ENCODE measurements at places on chromosomes 1 and 21.
A peak's percentile ranks its signal among the peaks of the same experiment; 100 is the strongest.

- DNase-seq: no peak
Measured at GRCh38 chr1:29577512-29577911, 341.2 kb downstream of the PTPRU start.

DNA sequence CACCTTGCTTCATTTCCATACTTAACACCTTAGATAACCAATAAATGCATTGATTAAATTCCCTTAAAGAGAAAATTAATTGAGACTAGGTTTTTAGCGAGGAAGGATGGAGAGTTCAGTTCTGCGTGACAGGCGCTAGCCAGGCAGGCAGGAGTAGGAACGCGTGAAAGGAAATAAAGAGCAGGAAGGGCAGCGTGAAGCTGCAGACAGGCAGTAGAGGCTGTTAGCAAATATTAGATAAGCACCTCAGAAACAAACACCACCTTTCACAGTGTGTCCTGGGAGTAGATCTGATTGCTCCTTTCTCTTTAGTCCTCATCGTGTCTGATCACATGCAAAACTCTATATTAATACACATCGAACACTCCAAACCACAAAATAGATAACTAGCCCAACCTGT lies 282.7 kb upstream of the ADGRL2 start:
- DNase-seq: no peak

DNA sequence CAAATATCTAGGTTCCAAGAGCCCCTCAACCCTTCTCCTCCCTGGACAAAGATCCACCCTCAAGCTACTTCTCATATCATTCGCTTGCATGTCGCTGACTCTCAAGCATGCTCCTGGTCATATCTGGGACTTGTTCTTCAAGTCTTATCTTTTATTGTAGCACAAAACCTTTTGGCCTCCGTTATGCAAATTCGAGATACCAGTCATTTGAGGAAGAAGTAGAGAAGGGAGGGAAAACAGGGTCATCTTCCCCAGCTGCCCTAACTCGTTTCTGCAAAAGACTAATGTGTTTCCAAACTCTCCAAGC lies 63.8 kb upstream of the ETS2 start:
- no peak for DNase-seq

DNA sequence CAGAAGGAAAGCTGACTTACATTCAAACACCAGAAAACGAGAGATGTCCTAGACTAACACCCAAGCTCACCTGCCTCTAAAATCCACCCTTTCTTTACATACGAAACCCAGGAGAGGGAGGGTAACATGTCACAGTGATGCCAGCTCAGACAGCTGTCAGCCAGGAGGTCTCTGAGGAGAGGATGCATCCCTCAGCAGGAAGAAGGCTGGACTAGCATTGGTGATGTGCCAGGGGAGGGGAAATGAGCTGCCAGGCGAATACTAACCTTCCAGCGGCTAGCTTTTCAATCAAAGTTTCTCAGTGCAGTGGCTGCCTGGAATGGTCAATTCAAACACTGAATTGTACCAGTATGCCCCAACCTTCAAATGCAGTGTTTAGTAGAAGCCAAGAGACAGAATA lies 3.6 kb upstream of the UBE2G2 start:
- DNase-seq: no peak

GRCh38 chr21:38170283-38170682 lies 86.5 kb upstream of the KCNJ15 start:
- no peak for DNase-seq

DNA sequence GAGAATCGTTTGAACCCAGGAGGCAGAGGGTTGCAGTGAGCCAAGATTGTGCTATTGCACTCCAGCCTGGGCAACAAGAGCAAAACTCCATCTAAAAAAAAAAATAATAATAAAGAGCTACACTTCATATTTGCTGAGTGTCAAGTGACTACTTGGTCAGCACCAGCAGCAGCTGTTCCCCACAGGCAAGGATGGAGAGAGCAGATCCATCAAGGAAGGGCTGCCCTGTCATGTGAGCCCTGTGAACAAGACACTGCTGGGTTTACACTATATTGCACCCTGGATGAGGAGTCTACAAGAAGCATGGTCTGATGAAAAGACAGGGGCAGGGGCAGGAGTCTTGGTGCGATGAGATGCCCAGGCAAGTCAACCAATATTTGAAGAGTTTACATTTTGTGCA lies 3.6 kb downstream of the CTNNBIP1 start:
- no peak for DNase-seq

- DNase-seq: no peak
Measured at GRCh38 chr1:76023669-76024435, 50.7 kb upstream of the ST6GALNAC3 start.

DNA sequence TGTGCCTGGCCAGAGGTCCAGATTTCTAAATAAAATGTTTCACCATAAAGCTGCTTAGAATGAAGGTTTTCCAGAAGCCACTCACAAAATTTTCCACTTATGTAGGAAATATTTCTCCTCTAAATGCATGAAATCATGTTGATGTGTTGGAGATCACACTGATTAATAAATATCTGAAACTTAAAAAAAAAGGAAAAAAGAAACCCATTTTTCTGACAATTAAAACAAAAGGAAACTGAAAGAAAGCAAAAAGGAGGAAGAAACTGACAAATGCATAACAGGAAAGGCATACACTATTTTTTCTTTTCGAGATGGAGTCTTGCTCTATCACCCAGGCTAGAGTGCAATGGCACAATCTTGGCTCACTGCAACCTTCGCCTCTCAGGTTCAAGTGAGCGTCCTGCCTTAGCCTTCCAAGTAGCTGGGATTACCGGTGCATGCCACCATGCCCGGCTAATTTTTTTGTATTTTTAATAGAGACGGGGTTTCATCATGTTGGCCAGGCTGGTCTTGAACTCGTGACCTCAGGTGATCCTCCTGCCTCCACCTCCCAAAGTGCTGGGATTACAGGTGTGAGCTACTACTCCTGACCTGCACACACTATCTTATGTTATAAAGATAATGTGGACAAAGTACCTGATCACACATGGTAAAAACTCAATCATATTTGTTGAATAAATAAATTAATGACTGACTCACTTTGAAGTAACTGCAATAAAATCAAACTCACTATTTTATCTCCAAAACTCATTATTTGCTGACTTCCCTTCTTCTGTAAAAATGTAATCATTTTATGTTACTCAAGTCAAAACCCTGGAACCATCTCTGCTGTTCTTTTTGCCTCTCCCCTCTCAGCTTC lies 149.8 kb upstream of the NR5A2 start:
- DNase-seq: no peak

DNA sequence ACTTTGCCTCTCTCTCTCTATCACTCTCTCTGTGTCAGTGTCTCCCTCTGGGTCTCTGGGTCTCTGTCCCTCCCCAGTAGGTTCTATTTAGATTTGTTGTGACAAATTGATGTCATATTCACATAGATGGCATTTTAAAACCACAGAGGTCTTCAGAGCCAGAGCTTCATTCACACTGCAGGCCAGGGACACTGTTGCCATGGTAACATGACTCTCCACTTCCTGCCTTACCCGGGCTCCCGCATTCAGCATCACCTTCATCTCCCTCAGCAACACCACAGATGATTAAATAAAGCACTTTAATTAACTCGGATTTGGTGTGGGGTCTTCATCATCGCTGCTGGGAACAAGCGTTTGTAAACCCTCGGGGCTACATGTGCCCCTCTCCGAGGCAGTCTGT lies 132.6 kb downstream of the ETS2 start:
- DNase-seq: no peak

DNA sequence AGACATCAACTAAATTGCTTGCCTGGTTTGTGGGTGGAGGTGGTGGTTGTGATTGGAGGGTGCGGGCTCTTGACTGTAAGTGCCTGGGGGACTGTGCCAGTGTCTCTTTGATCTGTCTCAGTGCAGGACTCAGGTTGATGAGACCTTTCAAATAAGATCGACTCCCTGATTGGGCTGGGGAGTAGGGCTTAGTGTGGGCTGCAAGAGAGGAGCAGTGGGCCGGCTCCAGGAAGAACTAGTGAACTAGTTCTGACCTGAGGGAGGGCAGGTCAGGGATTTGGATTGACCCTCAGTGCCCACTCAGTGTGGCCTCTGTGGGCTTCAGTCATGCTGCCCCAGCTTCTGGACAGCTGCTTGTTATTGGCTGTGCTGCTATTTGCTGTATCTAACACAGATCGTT lies 130.6 kb upstream of the CACNA1E start:
- DNase-seq: no peak

- peak; percentile 92 for DNase-seq
Measured at GRCh38 chr1:31944205-31945089, 6.3 kb upstream of the PTP4A2 start.

DNA sequence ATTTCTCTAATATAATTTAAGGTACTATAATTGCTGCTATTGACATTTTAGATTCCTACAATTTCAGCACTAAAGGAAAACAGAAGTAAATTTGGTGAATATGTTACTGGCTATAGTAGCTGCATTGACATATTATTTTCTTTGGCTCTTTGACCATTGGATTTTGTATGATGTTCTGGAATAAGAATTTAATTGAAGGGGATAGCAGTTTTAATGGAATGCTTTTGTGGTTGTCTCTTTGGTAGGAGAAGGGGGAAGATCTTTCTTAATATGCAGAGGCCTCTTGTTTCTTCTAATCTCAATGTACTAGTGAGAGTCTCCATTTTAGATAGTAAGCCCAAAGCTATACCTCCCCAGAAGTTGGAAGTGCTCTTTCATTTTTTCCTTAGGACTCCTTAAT lies 6.9 kb downstream of the DTL start:
- DNase-seq: no peak

GRCh38 chr1:56200896-56201295 lies 378.5 kb downstream of the PLPP3 start:
- no peak for DNase-seq

DNA sequence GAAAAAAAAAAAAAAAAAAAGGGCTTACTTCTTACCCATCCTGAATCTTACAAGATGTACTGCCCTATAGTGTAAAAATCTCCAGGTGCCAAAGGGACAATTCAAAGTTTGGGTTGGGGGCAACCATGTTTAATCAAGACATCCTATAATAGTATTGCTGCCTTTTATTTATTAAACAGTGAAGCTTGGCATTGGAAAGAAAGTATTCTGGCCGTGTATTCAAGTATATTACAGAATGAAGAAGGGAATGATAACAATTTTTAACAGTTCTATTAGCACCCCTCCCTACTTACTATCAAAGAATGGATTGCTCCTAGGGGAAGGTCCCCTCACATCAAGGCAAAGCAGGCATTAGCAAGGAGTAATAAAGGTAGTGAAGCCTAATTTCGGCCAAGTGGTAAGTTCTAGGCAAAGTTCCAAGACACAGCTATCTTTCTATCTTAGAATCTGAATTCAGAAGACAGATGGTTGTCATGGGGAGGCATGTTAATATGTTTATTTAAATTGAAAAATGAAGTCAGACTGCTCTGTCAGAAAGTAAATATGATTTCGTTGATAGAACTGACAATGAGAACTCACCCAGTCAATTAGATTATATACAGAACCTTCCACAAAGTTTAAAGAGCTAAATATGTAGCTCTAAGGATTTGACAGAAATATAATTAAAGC lies 24.6 kb downstream of the ST7L start:
- DNase-seq: no peak

GRCh38 chr1:20112279-20113000 lies 6.9 kb downstream of the PLA2G2D start:
- DNase-seq: no peak

- no peak for DNase-seq
Measured at GRCh38 chr1:204713541-204713940, 28.0 kb upstream of the LRRN2 start.

GRCh38 chr1:224338150-224338838 lies 8.3 kb upstream of the NVL start:
- DNase-seq: no peak

- DNase-seq: no peak
Measured at GRCh38 chr1:36133484-36133883, 8.5 kb upstream of the COL8A2 start.

DNA sequence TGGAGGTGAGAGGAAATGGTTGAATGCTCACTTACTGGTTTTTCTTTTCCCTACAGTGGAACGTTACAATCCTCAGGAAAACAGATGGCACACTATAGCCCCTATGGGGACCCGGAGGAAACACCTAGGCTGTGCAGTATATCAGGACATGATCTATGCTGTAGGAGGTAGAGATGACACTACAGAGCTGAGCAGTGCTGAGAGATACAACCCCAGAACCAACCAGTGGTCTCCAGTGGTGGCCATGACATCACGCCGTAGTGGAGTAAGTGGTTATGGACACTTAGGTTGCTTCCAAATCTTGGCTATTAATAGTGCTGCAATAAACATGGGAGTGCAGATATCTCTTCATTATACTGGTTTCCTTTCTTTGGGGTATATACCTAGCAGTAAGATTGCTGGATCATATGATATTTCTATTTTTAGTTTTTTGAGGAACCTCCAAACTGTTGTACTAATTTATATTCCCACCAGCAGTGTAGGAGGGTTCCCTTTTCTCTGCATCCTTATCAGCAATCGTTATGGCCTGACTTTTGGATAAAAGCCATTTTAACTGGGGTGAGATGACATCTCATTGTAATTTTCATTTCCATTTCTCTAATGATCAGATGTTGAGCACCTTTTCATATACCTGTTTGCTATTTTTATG lies 48.8 kb upstream of the DARS2 start:
- DNase-seq: no peak

DNA sequence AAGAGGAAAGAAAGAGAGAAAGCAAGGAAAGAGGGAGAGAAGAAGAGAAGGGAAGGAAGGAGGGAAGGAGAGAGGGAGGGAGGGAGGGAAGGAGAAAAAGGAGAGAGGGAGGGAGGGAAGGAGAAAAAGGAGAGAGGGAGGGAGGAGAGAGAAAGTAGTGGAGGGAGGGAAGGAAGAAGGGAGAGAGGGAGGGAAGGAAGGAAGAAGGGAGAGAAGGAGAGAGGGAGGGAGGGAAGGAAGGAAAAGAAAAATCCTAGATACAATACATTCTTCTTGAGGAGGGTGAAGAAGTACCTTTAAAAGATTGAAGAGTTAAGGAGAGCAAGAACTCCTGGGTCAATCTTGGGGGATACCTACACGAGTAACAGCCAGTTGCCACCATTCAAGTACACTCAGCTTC lies 29.2 kb downstream of the MCOLN2 start:
- no peak for DNase-seq

DNA sequence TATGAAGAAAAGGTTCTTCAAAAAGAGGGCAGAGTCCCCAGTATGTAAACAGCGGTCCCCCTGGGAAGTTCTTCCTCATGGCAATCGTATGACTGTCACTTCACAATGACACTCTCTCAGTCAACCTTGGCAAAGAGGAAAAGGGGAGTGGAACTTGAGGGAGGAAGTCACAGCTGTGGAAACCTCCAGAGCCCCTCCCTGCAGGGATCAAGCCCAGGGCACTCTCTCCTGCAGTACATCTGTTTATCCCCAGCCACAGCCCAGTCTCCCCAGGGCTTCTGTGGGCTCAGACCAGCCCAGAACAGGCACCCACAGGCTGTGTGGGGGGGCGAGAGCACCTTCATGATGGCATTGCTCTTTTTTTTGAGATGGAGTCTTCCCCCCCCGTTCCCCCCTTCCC lies 2.0 kb downstream of the ATP13A2 start:
- DNase-seq: no peak

- peak; percentile 15 for DNase-seq
Measured at GRCh38 chr21:36209626-36210171, 53.1 kb downstream of the DOP1B start.

DNA sequence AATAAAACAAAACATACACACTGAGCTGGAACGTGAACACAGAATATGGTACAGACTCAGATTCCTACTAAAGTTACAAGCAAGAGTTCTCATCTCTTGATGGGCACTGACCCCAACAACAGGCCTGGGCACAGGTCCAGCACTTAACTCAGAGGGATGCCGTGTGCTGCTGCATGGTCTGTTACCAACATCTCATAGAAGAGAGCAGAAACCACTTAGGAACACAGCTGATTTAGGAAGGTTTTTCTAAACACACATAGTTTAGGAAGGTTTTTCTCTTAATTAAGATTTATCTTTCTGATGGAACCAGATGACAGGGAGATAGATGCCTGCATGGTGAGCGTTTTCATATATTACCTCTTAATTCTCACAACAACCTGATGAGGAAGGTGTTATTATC lies 1.5 kb downstream of the GCLM start:
- no peak for DNase-seq
